ENCODE measurements at places on chromosomes 6 and 20.

DNA sequence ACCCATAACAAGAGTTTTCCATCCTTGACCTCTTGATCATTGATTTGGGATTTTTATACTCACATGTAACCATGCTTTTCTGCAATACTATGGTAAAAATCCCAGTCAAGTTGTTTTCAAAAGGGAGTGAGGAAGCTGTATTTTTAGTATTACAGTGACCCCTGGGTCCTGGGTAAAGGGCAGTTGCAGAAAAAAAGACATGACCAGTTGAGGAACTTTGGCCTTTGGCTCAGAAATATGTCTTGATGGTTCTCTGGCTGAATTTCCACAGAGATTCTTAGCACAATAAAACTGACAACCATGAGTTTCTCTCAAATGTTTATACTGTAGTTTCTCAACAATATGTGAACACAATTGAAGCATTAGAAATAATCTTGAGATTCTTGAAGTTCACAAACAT lies 28.6 kb upstream of the PRL start:
- DNase-seq = no peak

DNA sequence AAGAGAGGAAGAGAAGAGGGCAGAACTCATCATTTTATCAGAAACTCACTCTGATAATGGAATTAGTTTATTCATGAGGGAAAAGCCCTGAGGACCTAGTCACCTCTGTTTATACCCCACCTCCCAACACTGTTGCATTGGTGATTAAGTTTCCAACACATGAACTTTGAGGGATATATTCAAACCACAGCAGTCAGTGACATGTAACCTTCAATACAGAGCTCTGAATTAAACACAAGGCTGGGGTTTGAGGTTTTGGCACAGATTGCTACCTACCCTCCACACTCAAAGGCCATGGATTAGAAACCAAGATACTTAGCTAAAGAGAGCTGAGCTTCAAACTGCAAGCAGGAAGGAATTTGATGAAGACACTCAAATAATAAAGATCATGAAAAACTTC lies 48.5 kb upstream of the MOCS1 start:
- DNase-seq = no peak

GRCh38 chr6:118705544-118706491 lies 54.4 kb upstream of the CEP85L start:
- no peak for DNase-seq

DNA sequence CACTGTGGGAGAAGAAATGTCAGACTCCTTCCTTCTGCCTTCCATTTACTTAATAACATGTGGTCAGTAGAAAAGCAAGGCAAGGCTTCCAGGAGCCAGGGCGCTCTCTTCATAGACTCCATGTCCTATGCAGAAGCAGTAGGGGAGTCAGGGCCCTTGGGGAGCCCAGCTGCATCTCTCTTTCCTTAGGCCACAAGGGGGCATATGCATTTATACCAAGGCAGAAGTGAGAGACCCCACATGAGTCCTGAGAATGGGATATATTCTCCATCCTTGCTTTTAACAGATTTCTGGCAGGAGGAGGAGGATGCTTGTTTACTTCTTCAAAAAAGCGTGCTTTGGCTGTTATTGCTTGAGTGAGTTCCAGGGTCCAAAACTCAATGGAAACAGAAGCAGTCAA lies 198.5 kb downstream of the HIVEP2 start:
- peak; percentile 5 for DNase-seq

- DNase-seq = no peak
Measured at GRCh38 chr6:109799129-109799528, 108.0 kb downstream of the FIG4 start.

GRCh38 chr6:23269436-23269835 lies 700.1 kb downstream of the HDGFL1 start:
- DNase-seq = no peak

DNA sequence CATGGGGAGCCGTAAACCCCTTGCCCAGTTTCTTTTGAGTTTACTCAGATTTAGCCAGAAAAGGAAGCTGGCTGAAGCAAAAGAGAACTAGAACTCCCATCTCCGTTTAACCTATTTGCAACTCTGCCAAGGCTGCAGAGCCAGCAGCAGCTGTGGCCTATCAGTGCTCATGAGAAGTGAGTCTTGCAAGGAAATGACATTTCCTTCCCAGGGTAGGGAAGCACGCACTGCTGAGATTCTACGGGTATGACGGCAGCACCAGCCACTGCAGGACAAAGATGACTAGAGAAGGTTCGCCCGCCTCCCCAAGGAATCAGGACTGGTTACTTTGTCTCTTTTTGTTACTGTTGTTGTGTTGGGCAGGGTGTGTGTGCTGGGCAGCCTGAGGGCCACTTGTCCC lies 47.6 kb downstream of the PPP1R3G start:
- no peak for DNase-seq

- no peak for DNase-seq
Measured at GRCh38 chr20:53950031-53950430, 120.4 kb downstream of the BCAS1 start.

GRCh38 chr6:5763871-5764270 lies 242.9 kb downstream of the NRN1 start:
- DNase-seq = no peak

- no peak for DNase-seq
Measured at GRCh38 chr6:142088858-142089216, 43.9 kb upstream of the GJE1 start.

DNA sequence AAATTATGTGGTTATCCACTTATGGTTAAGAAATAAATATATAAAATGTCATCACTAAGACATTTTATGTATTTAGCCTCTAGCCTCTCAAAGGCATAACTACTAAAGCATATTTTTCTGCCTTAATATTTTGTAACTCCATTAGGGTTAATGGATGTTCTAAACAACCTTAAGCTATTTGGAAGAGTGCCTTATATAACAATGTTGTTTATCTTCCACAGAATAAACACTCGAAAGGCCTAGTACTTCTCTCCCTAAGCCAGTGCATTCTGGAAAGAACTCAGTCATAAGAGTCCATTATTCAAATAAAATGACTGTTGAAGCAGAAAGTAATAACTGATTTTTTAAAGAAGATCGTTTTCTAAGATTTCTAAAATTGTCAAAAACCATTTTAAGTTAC lies 15.0 kb upstream of the PRIM2 start:
- DNase-seq = no peak

DNA sequence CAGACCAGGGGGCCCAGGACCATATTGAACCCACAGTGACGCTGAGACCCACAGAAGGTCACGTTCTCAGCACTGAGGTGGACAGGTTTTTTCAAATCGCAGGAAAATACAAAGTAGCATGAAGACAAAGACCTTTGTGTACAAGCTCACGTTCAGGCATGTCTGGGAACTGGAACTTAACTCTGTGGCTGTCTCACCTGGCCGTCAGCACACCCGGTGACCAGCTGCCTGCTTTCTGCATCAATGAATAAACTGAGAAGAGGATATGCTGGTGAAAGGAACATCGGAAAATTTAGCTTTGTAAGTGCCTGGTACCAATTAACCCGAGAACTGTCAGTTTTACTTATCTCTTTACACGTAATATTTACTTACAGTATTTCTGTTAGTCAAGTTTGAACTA lies 36.5 kb downstream of the WDR27 start:
- no peak for DNase-seq

DNA sequence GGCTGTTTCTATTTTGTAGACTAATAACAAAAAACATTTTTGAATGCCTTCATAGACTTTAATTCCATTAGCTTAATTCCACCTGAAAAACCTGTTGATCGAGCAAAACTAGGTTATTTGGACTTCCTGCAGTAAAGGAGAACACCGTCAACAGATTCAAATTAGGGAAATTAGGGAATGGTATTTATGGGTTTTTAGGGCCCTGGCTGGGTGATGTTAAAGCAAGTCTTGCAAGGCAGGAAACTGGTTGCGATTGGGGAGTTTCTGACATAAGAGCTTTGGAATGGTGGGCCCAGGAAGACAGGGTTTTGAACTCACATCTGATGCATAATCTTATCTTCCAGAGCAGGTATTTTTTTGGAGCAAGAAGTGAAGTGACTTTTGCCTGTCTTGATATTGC lies 40.1 kb upstream of the TFAP2C start:
- DNase-seq = no peak

- DNase-seq = no peak
Measured at GRCh38 chr20:58944610-58945009, 36.4 kb upstream of the NELFCD start.

DNA sequence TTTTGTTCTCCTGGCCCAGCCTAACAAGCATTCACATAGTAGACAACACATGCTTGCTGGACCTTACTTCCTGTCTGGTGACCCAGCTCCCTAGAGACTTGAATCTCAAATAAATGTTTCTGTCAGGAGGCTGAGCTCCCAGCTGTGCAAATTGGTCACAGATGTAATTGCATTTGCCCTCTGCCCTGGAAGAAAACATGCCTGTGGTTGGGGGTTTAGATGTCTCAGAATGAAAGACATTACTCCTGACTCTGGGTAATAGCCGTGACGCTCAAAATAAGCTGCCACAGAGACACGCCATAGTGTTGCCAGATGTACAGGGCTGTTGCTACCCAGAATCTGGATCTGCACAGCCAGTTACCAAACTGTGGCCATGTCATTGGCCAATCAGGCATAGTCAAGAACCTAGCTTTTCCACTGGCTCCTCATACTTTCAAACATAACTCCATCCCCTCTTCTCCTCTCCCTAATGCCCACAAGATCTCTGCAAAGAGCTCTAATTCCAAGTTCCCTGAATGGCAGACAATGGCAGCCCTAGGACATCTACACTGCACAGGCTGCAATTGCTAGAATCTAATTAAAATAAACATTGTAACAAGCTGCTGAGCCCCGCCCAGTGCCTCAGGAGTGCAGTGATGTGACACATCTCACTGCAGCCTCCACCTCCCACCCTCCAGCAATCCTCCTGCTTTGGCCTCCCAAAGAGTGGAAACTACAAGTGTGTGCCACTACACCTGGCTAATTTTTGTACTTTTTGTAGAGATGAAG lies 32.8 kb upstream of the GMPR start:
- DNase-seq = no peak

DNA sequence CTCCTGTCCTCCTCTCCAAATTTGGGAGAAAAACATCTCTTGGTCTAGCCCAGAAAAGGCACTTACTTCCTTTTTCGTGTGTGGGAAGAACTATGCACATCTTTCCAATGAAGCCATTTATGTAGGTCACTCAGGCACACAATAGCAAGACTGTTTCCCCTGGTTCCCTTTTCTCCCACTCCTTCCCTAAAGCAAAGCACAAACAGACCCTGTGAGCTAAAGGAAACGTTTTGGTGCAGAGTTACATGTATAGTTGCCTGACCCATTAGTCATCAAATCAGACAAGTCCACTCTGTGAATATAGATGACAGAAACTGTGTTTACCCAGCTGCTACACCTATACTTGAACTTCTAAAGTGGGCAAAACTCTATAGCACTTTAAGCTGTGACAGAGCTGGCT lies 474.6 kb downstream of the COL12A1 start:
- no peak for DNase-seq

GRCh38 chr20:32632461-32633354 lies 41.0 kb downstream of the C20orf203 start:
- DNase-seq = no peak

DNA sequence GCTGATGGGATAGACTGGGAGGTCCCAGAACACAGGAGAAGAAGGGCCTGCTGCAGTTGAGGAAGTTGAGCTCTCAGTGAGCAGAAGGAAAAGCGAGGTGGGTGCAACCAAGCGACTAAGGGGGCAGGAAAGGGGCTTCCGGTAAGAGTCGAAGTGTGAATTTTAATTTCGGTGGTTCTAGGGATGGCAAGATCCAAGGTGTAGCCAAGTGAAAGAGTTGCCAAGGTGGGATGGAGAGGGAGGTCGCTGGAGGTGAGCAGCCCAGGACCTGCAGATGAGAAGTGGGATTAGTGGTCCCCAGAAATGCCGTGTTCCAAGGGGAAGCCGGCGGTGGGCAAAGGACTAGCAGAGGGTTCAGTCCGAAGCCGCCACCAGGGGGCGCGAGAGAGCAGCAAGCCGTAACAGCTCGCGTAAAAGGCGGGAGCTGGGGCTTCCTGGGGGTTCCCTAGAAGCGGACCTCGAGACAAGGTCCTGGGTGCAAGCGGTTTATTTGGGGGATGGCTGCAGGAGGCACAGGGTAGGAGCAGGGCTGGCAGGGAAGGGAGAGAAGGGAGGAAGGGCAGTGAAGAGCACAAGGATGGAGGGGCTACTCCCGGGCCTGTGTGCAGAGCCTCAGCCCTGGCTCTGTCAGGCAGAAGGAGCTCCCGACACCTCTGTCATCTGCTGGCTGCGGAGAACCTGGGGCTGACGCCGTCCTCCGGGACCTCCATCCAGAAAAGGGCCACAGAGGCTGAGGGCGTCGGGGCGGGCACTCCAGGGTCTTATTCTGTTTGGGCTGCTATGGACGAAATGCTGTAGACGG lies 103.6 kb downstream of the PAX1 start:
- DNase-seq = no peak

- DNase-seq = no peak
Measured at GRCh38 chr20:41214202-41214601, 76.9 kb downstream of the PLCG1 start.

- no peak for DNase-seq
Measured at GRCh38 chr6:16069222-16069621, 59.7 kb upstream of the MYLIP start.

DNA sequence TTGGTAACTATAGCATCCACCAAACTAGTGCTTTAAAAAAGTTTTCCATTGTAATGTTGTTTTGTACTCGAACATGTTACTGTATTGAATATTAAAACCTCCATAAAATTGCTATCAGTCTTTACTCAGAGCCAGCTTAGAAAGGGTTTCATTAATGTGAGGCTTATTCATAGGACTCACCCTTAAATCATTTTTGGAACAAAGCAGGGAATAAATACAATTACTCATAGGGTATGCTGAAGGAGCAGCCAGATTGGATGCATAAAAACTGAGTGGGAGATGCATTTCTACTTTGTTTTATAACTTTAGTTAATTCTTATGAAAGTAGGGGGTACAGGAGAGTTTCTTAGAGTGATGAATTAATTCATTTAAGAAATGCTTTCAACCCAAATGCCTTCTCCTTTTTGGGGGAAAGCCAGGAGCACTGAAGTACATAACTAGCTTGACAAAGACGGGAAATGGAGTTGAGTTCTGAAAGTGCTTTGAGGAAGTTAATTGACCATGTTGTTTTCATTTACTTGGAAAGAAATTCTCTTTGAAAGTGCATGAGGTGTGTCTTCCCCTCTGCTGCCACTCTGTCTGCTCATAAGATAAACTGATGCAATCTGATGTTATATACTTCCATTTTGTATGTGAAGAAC lies 90.3 kb downstream of the RNF144B start:
- no peak for DNase-seq

GRCh38 chr6:42315991-42316970 lies 98.6 kb upstream of the MRPS10 start:
- DNase-seq = no peak

GRCh38 chr20:3786126-3786484 lies 435 bp downstream of the CENPB start:
- no peak for DNase-seq

DNA sequence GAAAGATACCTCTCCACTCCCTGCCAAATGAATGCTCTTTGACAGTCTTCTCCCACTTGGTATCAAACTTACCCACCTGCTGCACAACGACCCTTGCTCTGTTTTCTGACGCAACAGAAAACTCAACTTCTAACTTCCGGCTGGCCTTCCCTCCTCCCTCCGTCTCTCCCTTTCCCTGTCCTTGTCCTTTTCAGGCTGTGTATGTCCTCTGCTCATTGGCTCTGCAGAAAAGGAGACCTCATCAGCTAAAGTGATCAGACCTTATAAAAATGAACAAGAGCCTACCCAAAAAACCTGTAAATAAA lies 12.2 kb downstream of the TRAF3IP2 start:
- DNase-seq = no peak

GRCh38 chr6:125169058-125169457 lies 15.5 kb downstream of the TPD52L1 start:
- DNase-seq = no peak
